ENCODE measurements at places on chromosomes 2 and 18. TPM values are rescaled to one million over a fixed set of nuclear protein-coding genes. Genes with fewer than 3 reads are reported as not detected.

CPO gene
- polyA plus RNA-seq, result not detected

EPG5 gene
- not detected for polyA plus RNA-seq

PLGLB1 gene
- 4.7 TPM for polyA plus RNA-seq

GRCh38 chr2:221926327-221926726, 354.2 kb upstream of the EPHA4 start:
- no peak for DNase-seq

DNA sequence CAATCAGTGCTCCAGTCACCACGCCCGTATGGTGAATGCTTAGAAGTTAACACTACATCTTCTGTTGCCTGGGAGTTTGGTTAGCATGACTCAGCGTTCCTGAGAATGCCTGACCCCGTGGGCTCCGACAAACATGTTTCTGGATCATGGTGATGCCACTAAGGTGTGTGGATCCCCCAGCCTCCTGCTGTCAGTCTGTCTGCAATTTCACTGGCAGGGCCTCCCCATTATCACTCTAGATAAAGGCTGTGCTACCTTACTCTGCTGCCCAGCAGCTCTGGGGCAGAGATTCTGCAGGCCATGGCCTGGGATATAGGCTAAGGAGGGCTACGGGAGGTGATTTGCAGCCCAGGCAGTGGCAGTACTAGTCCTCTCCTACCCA, 66.0 kb downstream of the STPG4 start:
- no peak for DNase-seq

Data from muscle of arm (tissue), 14 donors.